ENCODE measurements at places on chromosomes 4 and X. TPM values are rescaled to one million over a fixed set of nuclear protein-coding genes. Genes with fewer than 3 reads are reported as not detected.

The IL9R gene
- total RNA-seq: not detected

The TRAM1L1 gene
- total RNA-seq: 1.5 TPM

The PKD2 gene
- 33.1 TPM for total RNA-seq

The TBC1D9 gene
- 22.1 TPM for total RNA-seq

The NAP1L5 gene
- total RNA-seq: 9.1 TPM

The CNGA2 gene
- total RNA-seq: not detected

The NDST4 gene
- not detected for total RNA-seq

The CAMK2D gene
- 50.3 TPM for total RNA-seq

The ZMAT1 gene
- total RNA-seq: 8.3 TPM

The MRPL1 gene
- total RNA-seq: 20.1 TPM

All from vagina (tissue), 2 donors.